ENCODE measurements at places on chromosomes 1 and 21. TPM values are rescaled to one million over a fixed set of nuclear protein-coding genes. Genes with fewer than 3 reads are reported as not detected.

Gene AGT
- total RNA-seq, result not detected

GRCh38 chr1:240210026-240210425, 118.3 kb downstream of the FMN2 start:
- no peak overlapping the region for H3K27ac ChIP-seq
- peak; percentile 25 for DNase-seq
- H3K4me3 ChIP-seq, result no peak overlapping the region
- no peaks in the 10 kb centered on the region for H3K27me3 ChIP-seq

DNA sequence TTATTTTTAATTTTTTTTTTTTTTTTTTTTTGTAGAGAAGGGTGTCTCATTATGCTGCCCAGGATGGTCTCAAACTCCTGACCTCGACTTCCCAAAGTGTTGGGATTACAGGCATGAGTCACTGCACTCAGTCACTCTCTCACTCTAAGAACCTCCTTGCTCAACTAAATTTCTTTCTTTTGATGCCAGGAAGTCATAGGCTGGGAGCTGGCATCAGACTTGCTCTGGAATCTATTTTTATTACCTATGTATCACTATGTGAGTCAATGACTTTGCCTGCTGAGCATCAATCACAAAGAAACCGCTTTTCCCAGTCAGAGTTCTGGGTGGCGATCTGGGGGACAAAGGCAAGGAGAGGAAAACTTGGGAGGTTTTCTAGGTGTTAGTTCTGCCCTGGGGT, 35.5 kb upstream of the PARP1 start:
- peaks cover 5% of the 10 kb centered on the region for H3K4me1 ChIP-seq
- H3K4me3 ChIP-seq, result no peak overlapping the region
- no peak overlapping the region for H3K27ac ChIP-seq
- no peaks in the 10 kb centered on the region for H3K36me3 ChIP-seq
- DNase-seq, result peak; percentile 95

GRCh38 chr1:209190591-209191261, 392.8 kb upstream of the CAMK1G start:
- no peaks in the 10 kb centered on the region for H3K27me3 ChIP-seq
- H3K4me1 ChIP-seq, result no peaks in the 10 kb centered on the region
- no peak overlapping the region for H3K4me3 ChIP-seq
- H3K36me3 ChIP-seq, result no peaks in the 10 kb centered on the region
- H3K27ac ChIP-seq, result no peak overlapping the region

DNA sequence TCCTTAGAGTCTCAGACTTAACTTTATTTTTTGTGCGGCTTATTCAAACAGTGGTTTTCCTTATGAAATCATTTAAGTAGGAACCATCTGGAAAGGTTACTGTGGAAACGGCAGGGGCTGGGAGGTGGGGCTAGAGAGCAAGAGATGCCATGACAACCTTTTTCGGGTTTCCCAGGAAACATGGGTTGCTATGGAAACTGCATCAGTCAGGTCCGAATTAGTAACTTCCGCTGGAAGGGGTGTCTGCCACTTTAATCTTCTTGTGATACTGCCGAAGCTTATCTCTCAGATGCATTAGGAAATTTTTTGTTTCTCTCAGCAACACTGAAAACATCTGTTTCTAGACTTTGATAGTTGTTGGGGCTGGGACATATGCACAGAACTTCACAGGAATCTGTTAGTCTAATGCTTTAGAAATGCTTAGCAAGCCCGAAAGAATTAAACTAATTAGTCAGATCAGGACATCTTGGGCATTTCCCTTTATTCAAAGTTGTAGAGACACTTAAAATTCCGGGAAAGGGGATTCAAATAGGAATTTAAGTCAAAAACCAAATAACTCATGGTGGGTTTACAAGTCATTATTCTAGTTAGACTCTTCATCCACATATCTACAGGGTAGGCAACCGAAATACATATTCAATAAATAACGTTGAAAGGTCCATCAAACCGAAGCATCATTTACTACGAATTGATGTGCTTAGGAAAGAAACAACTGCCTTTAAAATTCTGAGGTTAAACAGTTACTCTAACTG, 2.6 kb downstream of the KCNA3 start:
- H3K27ac ChIP-seq, result no peak overlapping the region
- DNase-seq, result no peak

DNA sequence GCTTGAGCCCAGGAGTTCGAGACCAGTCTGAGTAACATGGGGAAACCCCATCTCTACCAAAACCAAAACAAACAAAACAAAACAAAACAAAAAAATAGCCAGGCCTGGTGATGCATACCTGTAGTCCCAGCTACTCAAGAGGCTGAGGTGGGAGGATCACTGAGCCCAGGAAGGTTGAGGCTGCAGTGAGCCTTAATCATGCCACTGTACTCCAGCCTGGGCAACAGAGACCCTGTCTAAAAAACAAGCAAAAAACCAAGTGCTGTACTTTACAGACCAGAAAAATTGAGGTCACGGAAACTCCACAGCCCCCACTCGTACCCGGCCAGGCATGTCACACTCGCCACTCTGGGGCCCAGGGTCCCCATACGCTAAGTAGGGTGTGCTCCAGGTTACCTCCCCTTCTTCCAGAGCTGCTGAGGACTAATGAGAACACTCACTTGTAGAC, 22.9 kb downstream of the ATP2B4 start:
- H3K36me3 ChIP-seq, result no peaks in the 10 kb centered on the region
- peak overlapping the region; percentile 53 for H3K27ac ChIP-seq
- no peaks in the 10 kb centered on the region for H3K27me3 ChIP-seq

DNA sequence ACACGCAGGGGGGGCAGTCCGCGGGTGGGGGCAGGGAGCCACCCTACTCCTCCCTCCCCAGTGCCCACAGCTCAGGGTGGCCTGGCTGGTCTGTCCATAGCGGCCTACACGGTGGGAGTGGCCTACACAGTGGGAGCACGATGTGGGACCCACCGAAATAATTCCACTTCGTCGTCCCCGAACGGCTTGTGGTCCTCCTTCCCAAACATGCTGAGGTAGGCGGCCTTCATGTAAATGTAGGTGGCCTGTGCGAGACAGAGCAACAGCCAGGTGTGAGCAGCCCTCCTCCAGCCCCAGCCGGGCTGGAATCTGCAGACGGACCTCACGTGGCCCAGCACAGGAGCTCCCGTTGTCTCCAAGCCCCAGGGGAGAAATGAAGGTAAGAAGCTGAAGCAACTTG, 34.4 kb downstream of the TTC39A start:
- DNase-seq, result no peak
- peaks cover 13% of the 10 kb centered on the region for H3K4me1 ChIP-seq
- no peak overlapping the region for H3K4me3 ChIP-seq
- no peak overlapping the region for H3K27ac ChIP-seq
- H3K27me3 ChIP-seq, result no peaks in the 10 kb centered on the region

DNA sequence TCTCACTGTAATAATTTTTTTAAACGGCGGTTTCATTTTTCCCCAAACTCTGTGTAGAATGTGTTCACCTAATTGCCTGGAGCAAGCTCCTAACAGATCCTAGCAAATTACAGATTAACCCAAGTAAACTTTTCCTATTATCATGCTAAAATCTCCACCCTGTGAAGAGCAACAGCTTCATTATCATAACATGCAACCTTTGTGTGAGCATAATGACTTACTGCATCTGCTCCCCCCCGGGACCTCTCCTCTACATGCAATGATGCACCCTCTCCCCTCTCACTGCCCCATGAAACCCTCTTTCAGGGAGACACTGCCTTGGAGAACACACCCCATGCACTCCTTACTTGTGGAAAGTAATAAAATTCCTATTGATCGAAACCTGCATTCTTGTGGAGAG, 717.0 kb upstream of the TMPRSS15 start:
- H3K27ac ChIP-seq, result no peak overlapping the region
- H3K4me1 ChIP-seq, result no peaks in the 10 kb centered on the region
- no peak overlapping the region for H3K4me3 ChIP-seq
- no peaks in the 10 kb centered on the region for H3K27me3 ChIP-seq
- DNase-seq, result no peak

GRCh38 chr1:104235141-104235540, 485.4 kb downstream of the AMY1C start:
- H3K4me3 ChIP-seq, result no peak overlapping the region
- no peak overlapping the region for H3K27ac ChIP-seq
- peaks cover 19% of the 10 kb centered on the region for H3K27me3 ChIP-seq
- H3K36me3 ChIP-seq, result no peaks in the 10 kb centered on the region
- DNase-seq, result no peak

Gene FCGR2B
- total RNA-seq, result not detected

Gene KIFAP3
- total RNA-seq, result 29.2 TPM

Gene CHD5
- total RNA-seq, result 0.07 TPM

DNA sequence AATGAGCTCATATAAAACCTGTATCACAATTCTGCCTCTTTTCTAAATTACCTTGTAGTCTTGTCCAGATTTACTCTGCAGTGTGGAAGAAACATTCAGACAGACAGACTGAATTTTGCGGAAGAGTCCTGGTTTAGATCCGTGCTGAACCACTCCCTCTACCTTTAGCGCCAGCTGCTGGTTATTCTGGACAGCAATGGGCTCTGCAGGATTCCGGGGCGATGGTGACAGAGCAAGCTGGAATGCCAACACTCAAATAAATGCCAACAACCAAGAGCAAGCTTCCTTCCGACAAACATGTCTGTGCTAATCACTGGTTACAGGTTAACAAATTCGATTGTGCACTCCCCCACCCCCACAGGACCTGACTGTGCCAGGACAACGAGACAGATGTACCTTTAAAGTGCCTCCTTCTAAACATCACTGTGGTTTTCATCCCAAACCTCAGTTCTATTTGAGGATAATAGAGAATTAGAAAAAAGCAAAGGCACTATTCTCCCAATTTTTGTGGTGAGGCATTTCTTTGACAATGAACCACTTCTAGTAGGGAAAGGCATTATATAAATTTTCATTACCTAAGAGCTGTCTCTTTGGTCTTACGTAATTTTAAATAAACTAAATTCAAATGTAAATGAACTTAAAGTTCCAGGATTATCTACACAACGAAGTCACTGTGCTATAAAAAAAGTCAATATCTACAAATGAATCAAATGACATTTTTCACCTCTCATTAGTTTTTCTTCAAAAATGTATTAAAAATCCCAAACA, 90.4 kb downstream of the INTS7 start:
- peaks cover 51% of the 10 kb centered on the region for H3K36me3 ChIP-seq
- peak overlapping the region; percentile 3 for H3K4me3 ChIP-seq
- H3K27me3 ChIP-seq, result no peaks in the 10 kb centered on the region
- H3K27ac ChIP-seq, result peak overlapping the region; percentile 21
- peaks cover 14% of the 10 kb centered on the region for H3K4me1 ChIP-seq

Gene TNFRSF14
- total RNA-seq, result 4.2 TPM

Gene FABP3
- not detected for total RNA-seq

- H3K27me3 ChIP-seq, result no peaks in the 10 kb centered on the region
- H3K4me1 ChIP-seq, result peaks cover 15% of the 10 kb centered on the region
- DNase-seq, result peak; percentile 52
- peaks cover 5% of the 10 kb centered on the region for H3K36me3 ChIP-seq
Observed at GRCh38 chr1:3858231-3858981, 1.1 kb downstream of the DFFB start.

Gene CATSPERE
- 1.2 TPM for total RNA-seq

- H3K27ac ChIP-seq, result peak overlapping the region; percentile 49
- H3K36me3 ChIP-seq, result peaks cover 48% of the 10 kb centered on the region
- no peak for DNase-seq
Observed at GRCh38 chr1:151158751-151159251, 2.4 kb downstream of the TNFAIP8L2 start.
